ENCODE measurements at places on chromosomes 6 and 20.

DNA sequence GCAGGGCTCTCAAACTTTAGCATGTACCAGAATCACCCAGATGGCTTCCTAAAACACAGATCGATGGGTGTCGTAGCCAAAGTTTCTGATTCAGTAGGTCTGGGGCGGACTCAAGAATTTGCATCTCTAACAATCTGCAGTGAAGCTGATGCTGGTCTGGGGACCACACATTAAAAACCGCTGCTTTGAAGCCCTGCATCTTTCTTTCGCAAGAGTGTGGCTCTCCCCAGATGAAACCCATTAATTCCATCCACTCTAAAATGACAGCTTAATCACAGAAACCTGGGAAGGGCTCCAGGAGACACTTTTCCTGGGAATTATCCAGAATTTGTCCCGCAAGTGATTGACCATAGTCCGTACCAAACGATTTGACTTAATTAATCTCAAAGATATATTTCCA lies 319.8 kb upstream of the PLCB4 start:
- DNase-seq: no peak

- no peak for DNase-seq
These were observed 243.8 kb upstream of the PMEPA1 start for GRCh38 chr20:57953638-57954037.

DNA sequence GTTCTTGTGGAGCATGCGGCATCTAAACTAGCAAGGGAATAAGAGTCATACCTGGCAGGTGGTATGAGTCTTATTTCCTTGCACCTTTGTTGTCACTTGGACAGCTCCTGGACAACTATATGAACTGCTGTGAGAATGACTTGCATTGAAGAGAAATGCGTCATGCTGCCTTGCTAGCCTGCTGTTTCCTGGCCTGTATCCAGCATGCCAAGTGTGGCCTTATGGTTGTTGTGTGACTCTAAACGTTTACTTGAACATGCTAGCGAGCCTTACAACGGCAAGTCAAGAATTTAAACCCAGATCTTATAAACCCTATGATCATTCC lies 90.4 kb downstream of the CEP162 start:
- DNase-seq: no peak

- no peak for DNase-seq
These were observed 169.7 kb upstream of the PTPRK start for GRCh38 chr6:128690063-128690462.

DNA sequence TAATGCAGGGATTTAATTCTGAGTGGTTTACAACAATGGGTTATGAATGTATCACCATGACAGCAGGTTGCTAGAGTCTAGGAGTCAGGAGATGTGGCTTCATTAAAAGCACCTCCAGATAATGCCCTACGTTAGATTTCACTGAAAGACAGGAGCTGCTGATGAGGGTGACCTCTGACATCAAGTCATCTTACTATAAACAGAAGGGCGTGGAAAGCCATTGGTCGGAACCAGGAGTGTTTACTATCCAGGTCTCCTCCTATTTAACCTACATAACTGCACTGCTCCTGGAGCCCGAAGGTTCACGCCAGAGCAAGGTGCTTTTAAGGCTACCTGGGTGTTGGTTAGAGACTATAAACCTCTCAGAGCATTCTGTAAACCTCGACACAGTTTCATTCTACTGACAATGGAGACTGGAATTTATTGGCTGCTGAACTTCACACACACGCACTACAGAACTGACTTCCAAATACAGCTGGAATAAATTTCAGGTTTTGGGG lies 128.7 kb downstream of the EYA4 start:
- no peak for DNase-seq
